ENCODE measurements at places on chromosomes 1 and 21. TPM values are rescaled to one million over a fixed set of nuclear protein-coding genes. Genes with fewer than 3 reads are reported as not detected.

DNA sequence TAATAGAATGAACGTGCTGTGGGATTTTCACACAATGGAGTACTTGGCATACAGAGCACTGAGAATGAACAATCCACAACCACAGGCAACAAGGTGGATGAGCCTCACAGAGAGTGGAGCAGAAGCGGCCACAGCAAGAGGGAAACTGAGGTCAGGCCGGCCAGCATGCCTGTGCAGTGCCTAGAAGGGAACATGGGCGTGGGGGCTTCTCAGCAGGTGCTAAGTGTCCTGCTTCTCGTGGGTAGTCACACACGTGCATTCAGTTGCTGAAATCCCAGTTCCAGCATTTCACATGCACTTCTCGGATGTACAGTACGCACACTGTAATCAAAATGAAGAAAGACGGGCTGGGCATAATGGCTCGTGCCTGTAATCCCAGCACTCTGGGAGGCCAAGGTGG lies 33.1 kb downstream of the WDR4 start:
- DNase-seq: no peak

DNA sequence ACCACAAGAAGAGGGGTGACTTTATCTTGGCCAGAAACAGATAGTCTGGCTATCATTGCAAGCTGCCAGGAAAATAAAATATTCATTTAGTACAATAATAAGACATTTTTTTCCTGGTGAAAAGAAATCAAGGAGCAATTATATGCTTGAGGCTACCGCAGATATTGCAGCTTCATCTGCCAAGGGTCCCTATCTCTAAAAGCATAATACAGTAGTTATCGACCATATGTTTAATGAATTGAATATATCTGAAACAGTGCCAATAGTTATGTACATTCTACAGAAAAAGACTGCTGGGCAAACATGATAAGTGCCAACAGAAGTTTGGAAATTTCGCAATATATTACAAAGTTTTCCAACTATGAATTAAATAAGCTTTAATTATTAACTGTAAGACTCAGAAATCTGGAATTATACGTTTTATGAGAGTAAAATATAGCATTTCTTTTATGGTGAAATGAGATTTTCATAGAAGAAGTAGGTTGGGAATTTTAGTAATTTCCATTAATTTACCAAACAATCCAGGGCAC lies 561.1 kb upstream of the ZP4 start:
- DNase-seq: no peak

Gene PPIAL4G
- 0.21 TPM for polyA plus RNA-seq

Gene LRRN2
- 12.8 TPM for polyA plus RNA-seq

Data from left renal cortex interstitium (tissue), 4 donors.